ENCODE measurements at places on chromosomes 16 and 17. TPM values are rescaled to one million over a fixed set of nuclear protein-coding genes. Genes with fewer than 3 reads are reported as not detected.

- H3K27me3 ChIP-seq, result no peaks in the 10 kb centered on the region
- H3K27ac ChIP-seq, result peak overlapping the region; percentile 1
- H3K4me3 ChIP-seq, result no peak overlapping the region
These were observed 134.4 kb downstream of the SKAP1 start for GRCh38 chr17:48295362-48296288.

- H3K4me1 ChIP-seq, result no peaks in the 10 kb centered on the region
- H3K36me3 ChIP-seq, result no peaks in the 10 kb centered on the region
- DNase-seq, result no peak
- no peak overlapping the region for H3K4me3 ChIP-seq
- no peaks in the 10 kb centered on the region for H3K27me3 ChIP-seq
These were observed 100.2 kb downstream of the CYLD start for GRCh38 chr16:50842013-50842505.

DNA sequence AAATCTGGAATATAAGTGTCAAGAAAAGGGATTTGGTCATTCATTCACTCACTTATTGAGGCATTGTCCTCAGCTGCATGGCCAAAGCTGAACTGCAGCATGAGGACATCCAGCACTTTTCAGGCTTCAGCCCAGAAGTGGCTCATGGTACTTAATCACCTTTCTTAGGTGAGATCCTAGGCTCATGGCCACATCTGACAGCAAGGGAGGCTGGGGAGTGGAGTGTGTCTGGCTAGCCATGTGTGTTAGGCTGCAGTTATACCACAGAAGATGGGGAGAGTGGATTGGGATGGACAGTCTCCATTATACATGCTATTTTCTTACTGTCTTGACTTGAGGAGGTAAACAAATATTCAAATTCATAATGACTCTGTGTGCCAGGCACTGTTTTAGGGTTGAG lies 68.8 kb downstream of the SHISA6 start:
- DNase-seq, result no peak
- H3K27me3 ChIP-seq, result no peaks in the 10 kb centered on the region
- H3K4me3 ChIP-seq, result no peak overlapping the region
- no peak overlapping the region for H3K27ac ChIP-seq

- H3K4me1 ChIP-seq, result no peaks in the 10 kb centered on the region
- DNase-seq, result no peak
- H3K4me3 ChIP-seq, result peak overlapping the region; percentile 31
- peak overlapping the region; percentile 52 for H3K27ac ChIP-seq
- no peaks in the 10 kb centered on the region for H3K36me3 ChIP-seq
These were observed 488 bp downstream of the C17orf113 start for GRCh38 chr17:42049834-42050392.

DNA sequence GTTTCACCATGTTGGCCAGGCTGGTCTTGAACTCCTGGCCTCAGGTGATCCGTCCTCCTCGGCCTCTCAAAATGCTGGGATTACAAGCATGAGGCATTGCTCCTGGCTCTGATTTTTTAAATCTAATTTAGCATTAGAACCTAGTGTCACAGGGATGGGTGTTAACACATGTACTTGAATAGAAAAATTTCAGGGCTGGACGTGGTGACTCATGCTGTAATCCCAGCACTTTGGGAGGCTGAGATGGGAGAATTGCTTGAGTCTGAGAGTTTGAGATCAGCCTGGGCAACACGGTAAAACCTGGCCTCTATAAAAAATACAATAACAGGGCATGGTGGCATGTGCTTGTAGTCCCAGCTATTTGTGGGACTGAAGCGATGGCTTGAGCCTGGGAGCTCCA lies 6.0 kb upstream of the RNF135 start:
- no peaks in the 10 kb centered on the region for H3K4me1 ChIP-seq
- H3K36me3 ChIP-seq, result no peaks in the 10 kb centered on the region
- DNase-seq, result no peak
- no peak overlapping the region for H3K27ac ChIP-seq
- H3K27me3 ChIP-seq, result no peaks in the 10 kb centered on the region

DNA sequence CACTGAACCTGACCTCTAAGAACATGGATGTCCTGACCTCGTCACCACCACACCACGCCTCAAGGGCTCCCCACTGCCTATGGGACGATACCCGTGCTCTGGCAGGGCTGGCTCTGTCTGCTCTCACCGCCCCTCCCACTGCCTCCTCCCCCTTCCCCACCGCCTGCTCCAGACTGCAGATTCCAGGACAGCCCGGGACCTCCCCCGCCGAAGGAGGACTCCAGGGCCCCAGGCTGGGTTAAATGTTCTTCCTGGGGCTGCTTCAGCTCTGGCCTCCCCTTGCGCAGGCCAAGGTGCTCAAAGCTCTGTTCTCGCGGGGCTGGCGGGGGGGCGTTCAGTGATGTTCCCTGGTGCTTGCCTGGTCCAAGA lies 3.1 kb downstream of the NPW start:
- peak overlapping the region; percentile 67 for H3K27ac ChIP-seq
- no peaks in the 10 kb centered on the region for H3K4me1 ChIP-seq
- DNase-seq, result no peak
- H3K36me3 ChIP-seq, result no peaks in the 10 kb centered on the region
- no peak overlapping the region for H3K4me3 ChIP-seq

DNA sequence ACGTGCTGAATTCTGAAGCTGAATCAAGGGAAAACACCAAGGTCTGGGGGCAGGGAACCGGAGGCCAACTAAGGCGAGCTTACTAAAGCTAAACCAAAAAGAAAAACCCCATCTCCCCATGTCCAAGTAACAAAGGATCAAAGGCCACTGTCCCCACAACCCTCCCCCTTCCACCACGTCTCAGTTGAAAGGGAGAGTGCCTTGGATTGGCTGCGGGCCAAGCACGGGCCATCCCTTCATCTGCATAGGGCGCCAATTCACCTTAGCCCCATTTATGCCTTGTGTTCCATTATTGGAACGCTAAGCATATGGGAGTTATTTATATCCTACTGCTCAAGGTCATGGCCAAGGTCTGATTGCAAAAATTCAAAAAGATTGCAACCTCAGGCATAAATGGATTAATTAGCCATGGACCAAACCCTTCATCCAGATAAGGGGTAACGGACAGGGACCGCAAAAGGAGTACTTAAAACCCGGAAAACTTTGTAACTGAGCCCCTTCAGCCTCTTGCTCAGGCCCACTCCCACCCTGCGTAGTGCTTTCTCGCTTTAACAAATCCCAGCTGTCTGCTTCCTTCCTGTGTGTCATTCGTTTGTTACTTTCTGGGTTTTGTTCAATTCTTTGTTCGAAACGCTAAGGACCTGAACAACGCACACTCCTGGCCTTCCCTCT lies 740 bp upstream of the ATP6V0D1 start:
- peak; percentile 61 for DNase-seq
- no peaks in the 10 kb centered on the region for H3K27me3 ChIP-seq
- peak overlapping the region; percentile 76 for H3K27ac ChIP-seq

GRCh38 chr17:43779145-43780125 lies 658 bp upstream of the DUSP3 start:
- DNase-seq, result peak; percentile 54
- no peaks in the 10 kb centered on the region for H3K4me1 ChIP-seq
- peak overlapping the region; percentile 75 for H3K4me3 ChIP-seq
- H3K36me3 ChIP-seq, result no peaks in the 10 kb centered on the region

DNA sequence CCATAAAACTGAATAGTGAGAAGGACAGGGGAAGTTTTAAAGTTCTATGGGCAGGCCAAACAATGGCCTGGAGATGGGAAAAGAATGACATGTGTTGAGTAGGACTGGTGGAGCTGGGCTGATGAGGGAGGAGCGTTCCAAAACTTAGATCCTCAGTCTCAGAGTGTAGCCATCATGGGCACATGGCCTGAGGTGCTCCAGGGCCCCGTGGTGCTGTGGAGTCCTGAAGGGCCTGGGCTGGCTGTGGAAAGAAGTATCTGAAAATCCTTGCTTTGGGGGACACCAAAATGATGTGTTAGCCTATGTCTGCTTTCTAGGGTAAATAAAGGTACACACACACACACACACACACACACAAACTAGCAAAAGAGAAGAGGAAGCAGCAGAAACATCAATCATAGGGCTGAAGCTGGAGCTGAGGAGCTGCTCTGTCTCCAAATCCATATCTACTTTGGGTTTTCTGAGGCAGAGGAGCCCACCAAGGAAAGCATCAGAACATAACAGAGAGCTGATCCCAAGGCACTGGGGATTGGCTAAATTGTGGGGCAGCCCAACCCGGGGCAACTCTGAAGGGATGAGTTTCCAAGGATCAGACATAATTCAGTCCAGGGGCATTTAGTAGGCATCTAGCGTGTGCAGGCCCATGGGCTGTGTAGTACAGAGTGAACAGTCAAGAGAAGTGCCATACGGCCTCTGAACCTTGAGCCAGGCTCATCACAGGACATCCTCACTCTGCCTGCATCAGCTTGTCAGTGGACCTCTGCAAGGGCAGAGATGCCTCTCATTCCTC lies 85.2 kb downstream of the C16orf78 start:
- H3K4me3 ChIP-seq, result no peak overlapping the region
- no peak overlapping the region for H3K27ac ChIP-seq
- no peak for DNase-seq
- H3K36me3 ChIP-seq, result no peaks in the 10 kb centered on the region

DNA sequence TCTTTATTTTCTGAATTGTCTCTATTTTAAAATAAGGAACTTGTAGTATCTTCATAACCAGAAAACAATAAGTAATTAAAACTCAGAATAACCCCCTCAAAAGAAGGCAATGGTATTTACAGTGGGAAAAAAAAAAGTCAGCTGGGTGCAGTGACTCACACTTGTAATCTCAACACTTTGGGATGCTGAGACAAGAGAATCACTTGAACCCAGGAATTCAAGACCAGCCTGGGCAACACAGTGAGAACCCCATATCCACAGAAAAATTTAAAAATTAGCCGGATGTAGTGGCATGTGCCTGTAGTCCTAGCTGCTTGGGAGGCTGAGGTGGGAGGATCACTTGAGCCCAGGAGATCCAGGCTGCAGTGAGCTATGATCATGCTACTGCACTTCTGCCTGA lies 33.5 kb downstream of the ADAM11 start:
- no peak overlapping the region for H3K4me3 ChIP-seq
- H3K27ac ChIP-seq, result peak overlapping the region; percentile 21
- no peaks in the 10 kb centered on the region for H3K27me3 ChIP-seq
- no peak for DNase-seq
- H3K36me3 ChIP-seq, result no peaks in the 10 kb centered on the region

- no peaks in the 10 kb centered on the region for H3K36me3 ChIP-seq
- H3K27ac ChIP-seq, result no peak overlapping the region
- no peak overlapping the region for H3K4me3 ChIP-seq
- DNase-seq, result no peak
- no peaks in the 10 kb centered on the region for H3K27me3 ChIP-seq
- H3K4me1 ChIP-seq, result no peaks in the 10 kb centered on the region
These were observed 13.3 kb downstream of the NQO1 start for GRCh38 chr16:69712914-69713581.

DNA sequence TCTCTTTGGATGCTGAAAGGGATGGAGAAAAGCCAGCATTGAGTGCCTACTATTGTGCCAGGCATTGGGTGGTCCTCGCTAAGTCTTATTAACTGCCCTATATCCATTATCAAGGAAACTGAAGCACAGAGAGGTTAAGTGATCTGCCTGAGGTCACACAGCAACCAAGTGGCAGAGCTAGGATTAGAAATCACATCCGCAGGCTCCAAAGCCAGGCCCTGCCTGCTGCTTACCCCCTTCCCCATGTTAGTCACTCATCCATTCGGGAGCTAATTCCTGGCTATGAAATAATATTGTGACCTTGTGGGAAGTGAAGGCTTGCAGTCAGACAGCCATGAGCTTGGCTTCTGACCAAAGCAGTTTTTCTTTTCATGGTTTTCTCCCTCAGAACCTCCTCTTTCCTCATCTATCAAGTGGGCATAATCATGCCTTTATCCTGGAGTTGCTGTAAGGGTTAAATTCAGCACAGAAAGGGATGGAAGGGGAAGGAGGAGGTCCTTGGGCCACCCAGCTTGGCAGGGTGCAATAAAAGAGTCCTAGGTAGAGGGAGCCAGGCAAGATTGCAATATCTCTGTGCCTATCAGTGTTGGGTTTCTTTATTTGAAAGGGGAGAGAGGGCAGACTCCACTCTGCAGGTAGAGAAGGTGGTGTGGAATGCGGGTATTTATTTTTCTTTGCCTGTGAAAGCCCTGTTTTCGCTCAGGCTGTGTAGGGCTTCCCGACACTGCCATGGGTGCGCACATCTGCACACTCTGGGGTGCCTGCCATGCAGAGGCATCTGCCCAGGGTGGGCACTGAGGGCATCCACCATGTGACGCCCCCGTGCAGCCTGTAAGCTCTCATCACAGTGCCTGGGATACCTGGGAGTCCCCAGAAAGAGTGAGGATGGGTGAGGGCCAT lies 11.3 kb downstream of the RAI1 start:
- peak overlapping the region; percentile 90 for H3K27ac ChIP-seq
- no peaks in the 10 kb centered on the region for H3K27me3 ChIP-seq
- H3K36me3 ChIP-seq, result no peaks in the 10 kb centered on the region
- no peak for DNase-seq
- H3K4me3 ChIP-seq, result no peak overlapping the region
- peaks cover 10% of the 10 kb centered on the region for H3K4me1 ChIP-seq

DNA sequence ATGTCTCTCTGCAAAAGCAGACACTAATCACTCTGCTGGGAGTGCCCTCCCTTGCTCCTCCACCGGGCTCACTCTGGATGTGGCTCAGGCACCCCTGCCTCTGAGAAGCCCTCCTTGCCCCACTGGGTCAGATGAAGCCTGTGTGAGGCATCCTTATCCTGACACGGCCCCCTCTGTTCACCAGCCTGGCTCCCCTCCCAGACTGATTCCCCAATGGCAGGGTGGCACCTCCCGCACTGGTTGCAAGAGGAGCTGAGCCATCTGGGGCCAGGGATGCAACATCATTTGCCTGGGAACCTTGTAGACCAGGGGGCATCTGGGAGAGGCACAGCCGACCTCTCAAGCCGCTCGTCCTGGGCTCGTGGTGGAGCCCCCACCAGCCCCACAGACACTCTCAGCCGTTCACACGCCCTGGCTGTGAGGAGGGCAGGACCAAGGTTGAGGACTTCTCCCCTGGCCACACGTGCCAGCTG lies 6.7 kb downstream of the SMTNL2 start:
- H3K4me1 ChIP-seq, result no peaks in the 10 kb centered on the region
- DNase-seq, result no peak
- no peak overlapping the region for H3K27ac ChIP-seq
- no peak overlapping the region for H3K4me3 ChIP-seq
- no peaks in the 10 kb centered on the region for H3K27me3 ChIP-seq

- peak; percentile 20 for DNase-seq
- no peak overlapping the region for H3K27ac ChIP-seq
- no peak overlapping the region for H3K4me3 ChIP-seq
- H3K4me1 ChIP-seq, result no peaks in the 10 kb centered on the region
These were observed 12.9 kb upstream of the ELAC2 start for GRCh38 chr17:13030459-13031300.

GRCh38 chr17:73132085-73132492 lies 32.7 kb upstream of the SSTR2 start:
- H3K27ac ChIP-seq, result no peak overlapping the region
- no peak for DNase-seq
- H3K4me1 ChIP-seq, result no peaks in the 10 kb centered on the region
- no peaks in the 10 kb centered on the region for H3K27me3 ChIP-seq

GRCh38 chr16:75566758-75567255 lies 628 bp downstream of the GABARAPL2 start:
- peak overlapping the region; percentile 95 for H3K4me3 ChIP-seq
- H3K27me3 ChIP-seq, result no peaks in the 10 kb centered on the region

The RAPGEFL1 gene
- 0.51 TPM for total RNA-seq

The MYH13 gene
- not detected for total RNA-seq

The PFN1 gene
- total RNA-seq, result 235 TPM

The KCNH4 gene
- not detected for total RNA-seq

The NPIPB2 gene
- total RNA-seq, result 1.8 TPM

The KRTAP4-9 gene
- total RNA-seq, result not detected

The ACSM3 gene
- total RNA-seq, result 365 TPM

The ACACA gene
- total RNA-seq, result 75.1 TPM

The CD300LB gene
- not detected for total RNA-seq

The RFWD3 gene
- 12.9 TPM for total RNA-seq

The NEK8 gene
- 1.2 TPM for total RNA-seq

The C17orf50 gene
- total RNA-seq, result not detected
